SK-N-SH (cell line): ENCODE measurements at places on chromosomes 1 and 21.

DNA sequence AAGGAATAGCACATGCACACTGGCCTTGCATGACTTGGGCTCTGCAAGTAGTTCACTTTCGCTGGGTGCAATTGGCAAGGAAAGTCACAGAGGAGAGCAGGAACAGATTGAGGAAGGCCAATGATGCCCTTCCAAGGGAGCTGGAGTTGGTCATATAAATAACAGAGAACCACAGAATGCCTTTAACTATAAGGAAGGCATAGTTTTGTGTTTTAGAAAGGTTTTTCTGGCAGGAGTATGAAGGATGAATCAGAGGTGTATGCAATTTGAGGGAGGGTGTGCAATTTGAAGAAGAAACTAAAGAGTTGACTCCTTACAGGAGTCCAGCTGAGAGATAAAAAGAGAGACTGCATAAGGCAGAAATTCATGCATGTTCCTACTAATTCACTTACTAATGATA is 112.1 kb downstream of the PHTF1 start:
- peaks cover 36% of the 10 kb centered on the region for H3K36me3 ChIP-seq
- no peak overlapping the region; the same call in 1 of the 2 replicates for H3K27ac ChIP-seq
- DNase-seq, result no peak
- no peak overlapping the region for H3K4me3 ChIP-seq

DNA sequence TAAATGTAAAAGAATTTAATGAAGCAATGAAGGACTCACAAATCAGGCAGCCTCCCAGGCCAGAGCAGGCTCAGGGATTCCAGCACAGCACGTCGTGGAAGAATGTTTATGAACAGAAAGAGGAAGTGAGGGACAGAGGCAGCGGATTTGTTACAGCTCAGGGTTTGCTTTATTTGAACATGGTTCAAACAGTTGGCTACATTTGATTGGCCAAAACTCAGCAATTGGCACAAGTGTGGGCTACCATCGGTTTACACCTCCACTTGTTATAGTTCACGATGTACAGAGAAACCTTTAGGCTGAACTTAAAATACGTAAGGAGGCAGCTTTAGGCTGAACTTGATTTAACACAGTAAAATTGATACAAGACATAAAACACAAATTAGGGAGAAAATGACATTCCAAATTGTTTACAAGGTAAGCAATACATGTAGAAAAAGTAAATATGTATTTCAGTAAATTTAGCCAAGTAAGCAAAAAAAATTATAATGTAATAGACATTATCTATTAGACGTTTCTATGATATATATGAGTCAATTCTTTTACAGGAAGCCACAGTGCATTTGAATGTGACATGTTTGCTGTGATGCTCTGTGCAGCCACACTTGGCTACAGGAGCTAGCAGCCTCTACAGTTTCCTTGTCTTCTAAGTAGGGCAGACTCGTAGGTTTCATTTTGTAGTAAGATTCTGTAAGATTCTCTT is 126.5 kb downstream of the ADSS2 start:
- no peak overlapping the region for H3K4me3 ChIP-seq
- H3K4me1 ChIP-seq, result peaks cover 7% of the 10 kb centered on the region
- no peak for DNase-seq
- H3K27ac ChIP-seq, result no peak overlapping the region
- no peaks in the 10 kb centered on the region for H3K36me3 ChIP-seq

GRCh38 chr1:110829955-110830553 is 42.9 kb upstream of the CD53 start:
- H3K36me3 ChIP-seq, result no peaks in the 10 kb centered on the region
- H3K27me3 ChIP-seq, result no peaks in the 10 kb centered on the region
- H3K4me1 ChIP-seq, result no peaks in the 10 kb centered on the region

GRCh38 chr1:156698995-156699394 is 6.4 kb downstream of the CRABP2 start:
- peaks cover 11% of the 10 kb centered on the region for H3K4me1 ChIP-seq
- H3K27ac ChIP-seq, result no peak overlapping the region
- DNase-seq, result no peak
- H3K4me3 ChIP-seq, result no peak overlapping the region

DNA sequence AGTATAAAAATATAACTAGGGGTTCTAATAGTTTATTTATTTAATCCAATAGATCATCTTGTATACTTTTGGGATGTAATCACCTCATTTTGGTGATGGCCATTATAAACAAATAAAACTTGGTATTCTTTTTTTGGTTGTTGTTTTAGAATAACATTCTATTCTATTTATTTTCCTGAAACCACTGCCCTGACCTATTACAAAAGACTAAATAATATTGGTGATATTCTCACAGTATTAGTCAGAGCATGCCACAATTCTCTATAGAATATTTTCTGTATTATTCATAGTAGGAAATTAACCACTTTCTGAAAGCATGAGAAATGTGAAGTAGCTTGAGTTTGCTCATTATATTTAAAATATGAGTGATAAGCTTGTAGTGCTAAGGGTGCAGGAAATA is 54.1 kb upstream of the LRRC7 start:
- H3K27me3 ChIP-seq, result no peaks in the 10 kb centered on the region
- no peak overlapping the region for H3K4me3 ChIP-seq
- H3K36me3 ChIP-seq, result no peaks in the 10 kb centered on the region
- H3K4me1 ChIP-seq, result no peaks in the 10 kb centered on the region
- DNase-seq, result no peak

DNA sequence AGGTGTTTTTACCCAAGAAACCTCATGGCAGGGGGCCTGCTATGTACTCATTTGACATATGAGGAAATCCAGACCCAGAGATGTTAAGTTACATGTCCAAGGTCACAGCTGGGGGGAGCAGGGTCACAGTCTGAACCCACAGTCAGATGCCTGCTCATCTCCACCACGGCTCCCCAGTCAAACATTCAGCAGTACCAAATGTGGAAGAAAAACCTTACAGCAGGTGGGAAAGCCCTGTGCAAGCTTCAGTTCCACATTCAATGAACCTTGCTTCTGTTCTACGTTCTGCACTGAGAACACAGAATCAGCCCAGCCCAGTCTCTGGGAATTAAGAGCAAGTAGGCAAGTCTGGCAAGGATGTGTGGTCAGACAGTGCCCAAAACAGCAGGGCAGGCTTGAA is 35.2 kb downstream of the LRP8 start:
- H3K4me3 ChIP-seq, result no peak overlapping the region
- no peak overlapping the region for H3K27ac ChIP-seq
- no peaks in the 10 kb centered on the region for H3K27me3 ChIP-seq

DNA sequence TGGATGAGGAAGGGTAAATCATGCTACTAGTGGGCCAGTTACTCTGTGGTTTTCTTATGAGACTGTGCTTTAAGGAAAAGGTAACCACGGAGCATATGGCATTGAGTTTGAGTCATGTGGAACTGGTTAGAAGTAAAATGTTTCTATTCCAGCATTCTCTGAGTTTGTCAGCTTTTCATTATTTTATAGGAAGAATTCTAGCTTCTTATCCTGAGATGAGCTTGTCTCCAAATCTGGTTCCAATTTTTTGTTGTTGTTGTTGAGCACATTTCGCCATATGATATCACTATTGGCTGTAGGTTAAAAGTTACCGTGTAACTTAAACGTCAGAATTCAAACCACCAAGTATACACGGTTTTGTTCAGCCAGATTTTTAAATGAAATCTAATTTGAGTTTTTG is 69.9 kb downstream of the ATF6 start:
- peaks cover 6% of the 10 kb centered on the region; the same call in 1 of the 2 replicates for H3K36me3 ChIP-seq
- H3K4me1 ChIP-seq, result peaks cover 7% of the 10 kb centered on the region
- no peak overlapping the region for H3K4me3 ChIP-seq
- no peaks in the 10 kb centered on the region for H3K27me3 ChIP-seq

DNA sequence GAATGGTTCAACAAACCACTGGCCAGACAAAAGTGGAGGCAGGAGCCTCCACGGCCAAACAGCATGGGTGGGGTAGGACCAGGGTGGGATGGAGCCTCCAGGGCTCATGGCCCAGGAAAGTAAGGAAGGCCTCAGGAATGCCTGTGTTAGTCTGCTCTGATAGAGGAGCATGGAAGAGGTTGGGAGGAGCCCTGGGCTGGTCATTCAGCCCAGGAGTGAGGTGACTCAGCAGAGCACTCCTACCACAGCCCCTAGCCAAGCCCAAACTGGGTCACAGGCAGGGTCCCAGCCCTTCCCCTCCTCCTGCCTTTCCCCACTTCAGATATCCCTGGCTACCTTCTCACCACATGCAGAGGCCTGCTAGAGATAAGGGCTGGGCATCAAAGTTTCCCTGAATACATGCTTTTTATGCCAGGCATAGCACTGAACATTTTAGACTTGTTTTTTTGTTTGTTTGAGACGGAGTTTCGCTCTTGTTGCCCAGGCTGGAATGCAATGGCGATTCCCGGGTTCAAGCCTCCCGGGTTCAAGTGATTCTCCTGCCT is 3.1 kb upstream of the SHISA4 start:
- no peaks in the 10 kb centered on the region; the same call in 1 of the 2 replicates for H3K36me3 ChIP-seq
- no peaks in the 10 kb centered on the region for H3K27me3 ChIP-seq
- DNase-seq, result no peak

GRCh38 chr21:31479714-31480113 is 135.7 kb upstream of the TIAM1 start:
- no peak overlapping the region for H3K27ac ChIP-seq
- H3K27me3 ChIP-seq, result no peaks in the 10 kb centered on the region
- no peaks in the 10 kb centered on the region for H3K4me1 ChIP-seq

DNA sequence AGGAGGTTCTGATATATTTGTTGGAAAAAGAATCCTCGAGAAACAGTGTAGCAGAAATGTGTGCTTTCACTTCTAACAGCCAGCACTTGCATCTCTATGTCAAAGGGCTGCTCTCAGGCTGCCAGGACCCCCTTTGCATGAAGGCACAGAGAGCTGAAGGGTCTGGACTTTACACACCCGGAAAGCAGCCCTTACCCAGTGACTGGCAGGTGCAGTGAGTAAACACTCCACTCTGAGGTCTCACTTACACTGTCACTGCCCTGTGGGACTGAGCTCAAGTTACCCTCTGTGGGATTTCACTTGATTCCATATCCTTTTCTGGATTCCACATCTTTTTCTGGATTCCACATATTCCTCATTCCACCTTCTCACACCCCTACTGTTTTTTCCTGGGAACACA is 40.8 kb upstream of the PPP2R5A start:
- no peak for DNase-seq
- H3K4me1 ChIP-seq, result no peaks in the 10 kb centered on the region
- no peaks in the 10 kb centered on the region for H3K27me3 ChIP-seq
- H3K4me3 ChIP-seq, result no peak overlapping the region

DNA sequence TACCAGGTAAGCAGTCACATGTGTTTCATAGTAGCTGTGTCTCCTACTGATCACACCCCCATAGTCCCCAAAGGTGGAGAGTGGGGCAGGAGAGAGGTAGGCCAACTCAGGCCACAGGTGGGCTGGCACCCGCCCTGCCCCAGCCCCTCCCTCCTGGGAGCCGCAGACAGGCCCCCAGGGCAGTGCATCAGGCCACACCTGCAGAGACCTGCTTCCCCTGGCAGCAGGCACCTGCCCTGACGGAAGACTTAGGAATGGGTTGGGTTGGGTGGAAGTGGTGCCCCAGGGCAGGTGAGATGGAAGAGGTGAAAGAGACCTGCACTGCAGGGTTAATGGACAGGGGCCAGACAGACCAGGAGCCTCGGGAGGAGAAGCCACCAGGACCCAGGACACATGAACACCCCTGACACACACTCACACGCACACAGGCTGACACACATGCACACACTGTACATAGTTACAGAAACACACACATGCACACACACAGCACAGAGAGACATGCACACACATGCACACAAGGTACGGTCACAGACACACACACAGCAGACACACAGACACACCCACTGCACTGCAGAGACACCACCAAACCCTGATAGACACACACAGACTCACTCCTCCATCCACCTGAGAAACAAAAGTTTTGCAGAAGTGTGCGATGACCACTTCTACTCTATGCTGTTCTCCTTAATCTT is 1.7 kb upstream of the COL18A1 start:
- no peak for DNase-seq
- no peaks in the 10 kb centered on the region for H3K27me3 ChIP-seq
- 0 out of 2 replicates have a peak, but pooled peaks cover 6% of the 10 kb centered on the region for H3K4me1 ChIP-seq
- H3K4me3 ChIP-seq, result no peak overlapping the region
- peaks cover 6% of the 10 kb centered on the region for H3K36me3 ChIP-seq
- no peak overlapping the region for H3K27ac ChIP-seq

- no peak overlapping the region for H3K27ac ChIP-seq
- peaks cover 26% of the 10 kb centered on the region for H3K4me1 ChIP-seq
These were observed 192.2 kb downstream of the TRABD2B start for GRCh38 chr1:47805018-47805417.

DNA sequence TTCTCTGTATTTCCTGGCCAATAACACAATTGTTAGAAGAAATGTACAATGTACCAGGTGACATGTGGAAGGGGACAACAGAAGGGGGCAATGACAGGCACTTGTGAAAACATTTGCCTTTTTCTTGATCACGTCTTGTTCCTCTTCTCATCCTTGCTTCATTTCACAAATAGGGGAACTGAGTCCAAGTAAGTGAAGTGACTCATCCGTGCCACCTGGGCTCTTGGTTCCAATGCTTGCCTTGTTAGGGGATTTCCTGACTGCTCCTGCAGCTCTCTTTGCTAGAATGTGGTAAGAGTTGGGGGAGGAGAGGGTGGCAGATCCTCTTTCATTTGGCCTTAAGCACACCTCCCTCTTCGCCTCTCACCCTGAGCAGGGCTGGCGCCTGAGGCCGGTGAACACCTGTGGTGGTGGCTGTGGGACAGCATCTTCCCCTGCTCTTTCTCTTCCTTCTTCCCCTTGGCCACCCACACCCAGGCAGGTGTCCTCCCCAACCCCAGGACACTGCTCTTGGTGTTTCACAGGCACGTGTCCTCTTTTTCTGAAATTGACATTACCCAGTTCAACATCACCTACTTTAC is 2.2 kb upstream of the RHEX start:
- H3K27me3 ChIP-seq, result peaks cover 11% of the 10 kb centered on the region; the same call in 1 of the 2 replicates
- DNase-seq, result no peak
- H3K36me3 ChIP-seq, result no peaks in the 10 kb centered on the region
- H3K4me1 ChIP-seq, result no peaks in the 10 kb centered on the region

DNA sequence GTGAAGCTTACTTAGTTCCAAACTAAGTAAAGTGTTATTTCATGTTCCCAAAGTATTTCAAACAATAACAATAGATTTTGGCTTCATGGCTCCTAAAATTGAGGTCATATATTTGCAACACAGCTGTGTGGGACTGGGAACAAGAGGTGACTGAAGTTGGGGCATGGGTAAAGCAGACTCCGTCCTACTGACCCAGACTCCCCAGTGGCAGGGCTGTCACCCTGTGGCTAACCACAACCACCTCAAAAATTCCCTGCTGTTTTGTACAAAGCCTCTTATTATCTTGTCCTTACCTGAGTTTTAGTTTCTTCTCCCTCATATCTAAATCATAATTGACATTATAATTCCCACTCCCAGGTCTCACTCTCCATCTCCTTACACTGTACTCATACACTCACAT is 117.6 kb downstream of the PTGER3 start:
- H3K4me3 ChIP-seq, result no peak overlapping the region
- no peaks in the 10 kb centered on the region for H3K4me1 ChIP-seq
- DNase-seq, result no peak
- H3K36me3 ChIP-seq, result no peaks in the 10 kb centered on the region

GRCh38 chr1:192952646-192953045 is 106.5 kb downstream of the UCHL5 start:
- no peak overlapping the region for H3K4me3 ChIP-seq
- no peak for DNase-seq
- no peaks in the 10 kb centered on the region for H3K27me3 ChIP-seq
- peaks cover 9% of the 10 kb centered on the region for H3K4me1 ChIP-seq
